Eye (tissue), 1 donor: ENCODE measurements at places on chromosomes 16 and 17.
A peak's percentile ranks its signal among the peaks of the same experiment; 100 is the strongest.

DNA sequence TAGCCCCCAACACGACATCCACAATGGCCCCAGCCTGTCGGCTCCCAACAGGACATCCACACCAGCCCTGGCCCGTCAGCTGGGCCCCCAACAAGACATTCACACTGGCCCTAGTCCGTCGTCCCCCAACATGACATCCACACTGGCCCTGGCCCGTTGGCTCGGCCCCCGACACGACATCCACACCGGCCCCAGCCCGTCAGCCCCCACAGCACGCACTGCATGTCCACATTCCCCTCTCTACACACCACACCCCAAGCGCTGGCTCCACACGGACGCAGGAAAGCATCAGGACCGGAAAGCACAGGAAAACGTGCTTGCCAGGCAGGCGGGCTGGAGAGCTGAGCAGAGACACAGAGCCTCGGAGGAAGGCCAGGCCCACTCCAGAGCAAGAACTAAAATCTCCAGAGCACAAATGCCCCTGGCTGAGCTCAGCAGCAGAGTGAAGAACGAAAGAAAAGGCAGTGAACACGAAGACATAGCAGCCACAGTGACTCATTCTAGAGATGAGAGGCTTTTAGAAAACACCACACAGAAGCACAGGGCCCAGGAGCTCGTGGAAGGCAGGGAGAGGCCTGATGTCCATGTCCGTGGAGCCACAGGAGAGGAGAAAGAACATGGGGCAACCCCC is 50.6 kb downstream of the LMF1 start:
- DNase-seq, result no peak

GRCh38 chr16:1674306-1674705 is 3.8 kb upstream of the JPT2 start:
- no peak for DNase-seq

GRCh38 chr17:45783593-45784292 is 377 bp upstream of the CRHR1 start:
- peak; percentile 78 for DNase-seq

DNA sequence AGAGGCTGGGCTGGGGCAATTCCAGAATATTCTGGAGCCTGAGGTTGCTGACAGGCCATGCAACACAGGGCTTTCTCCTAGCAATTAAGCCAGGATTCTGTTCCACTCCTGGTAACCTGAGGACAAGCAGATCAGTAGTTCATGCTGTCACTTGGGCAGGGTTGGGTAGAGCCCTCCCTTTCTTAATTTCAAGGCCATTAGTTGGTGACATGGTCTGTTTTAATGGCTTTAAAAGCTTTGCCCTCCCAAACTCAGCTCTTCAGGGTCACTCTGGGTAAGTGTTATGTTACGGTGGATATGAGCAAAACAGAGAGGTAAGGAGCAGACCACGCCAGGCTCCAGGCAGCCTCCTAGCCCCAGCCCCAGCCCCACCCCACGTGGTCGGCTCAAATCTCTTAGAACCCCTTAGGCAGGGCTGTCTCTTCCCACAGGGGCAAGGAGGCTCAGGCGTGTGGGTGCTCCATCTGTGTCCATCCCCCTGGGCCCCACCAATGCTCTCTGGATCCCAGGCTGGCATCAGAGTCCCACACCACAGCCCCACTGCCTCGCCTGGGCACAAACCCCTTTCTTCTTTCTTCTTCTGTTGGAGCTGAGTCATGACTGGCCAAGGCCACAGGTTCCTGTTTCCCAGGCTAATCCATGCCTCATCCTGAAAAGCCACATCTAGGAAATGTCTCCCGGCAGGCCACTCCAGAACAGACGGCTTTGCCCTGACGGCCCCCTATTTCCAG is 27.5 kb downstream of the CEP295NL start:
- DNase-seq, result no peak

DNA sequence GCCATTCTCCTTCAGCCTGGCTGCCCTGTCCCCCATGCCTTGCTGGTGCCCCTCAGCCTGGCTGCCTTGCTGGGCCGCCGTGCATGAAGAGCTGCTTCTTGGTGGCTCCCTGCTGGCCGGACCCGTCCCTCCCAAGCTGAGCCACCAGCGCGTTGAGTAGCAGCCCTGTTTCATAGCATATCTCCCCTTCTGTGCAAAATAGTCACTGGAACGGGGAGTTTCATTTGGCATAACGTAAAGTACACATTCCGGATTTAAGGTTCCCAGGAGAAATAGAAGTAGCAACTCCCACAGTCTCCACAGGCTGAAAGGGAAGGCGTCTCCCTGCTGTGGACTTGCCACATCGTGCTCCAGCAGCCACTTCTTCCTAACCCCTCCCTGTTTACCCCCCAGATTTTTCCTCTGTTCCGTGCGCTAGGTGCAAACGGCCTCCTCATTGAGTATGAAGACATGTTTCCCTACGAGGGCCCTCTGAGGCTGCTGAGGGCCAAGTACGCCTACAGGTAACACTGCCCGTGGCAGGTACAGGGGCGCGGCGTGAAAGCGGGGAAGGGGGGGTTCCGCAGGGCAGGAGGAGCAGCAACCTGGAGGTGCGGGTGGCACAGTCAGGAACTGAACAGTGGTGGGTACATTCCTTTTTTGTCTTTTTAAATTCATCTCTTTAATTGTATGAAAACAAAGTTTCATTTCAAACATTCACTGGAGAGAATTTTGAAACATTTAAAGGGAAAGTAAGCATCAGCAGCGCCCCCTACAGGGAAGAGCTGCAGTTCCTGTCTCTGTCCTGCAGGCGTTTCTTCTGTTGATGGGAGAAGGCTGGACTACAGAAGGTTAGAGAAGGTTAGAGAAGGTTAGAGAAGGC is 5.8 kb upstream of the OGFOD3 start:
- peak; percentile 50 for DNase-seq

DNA sequence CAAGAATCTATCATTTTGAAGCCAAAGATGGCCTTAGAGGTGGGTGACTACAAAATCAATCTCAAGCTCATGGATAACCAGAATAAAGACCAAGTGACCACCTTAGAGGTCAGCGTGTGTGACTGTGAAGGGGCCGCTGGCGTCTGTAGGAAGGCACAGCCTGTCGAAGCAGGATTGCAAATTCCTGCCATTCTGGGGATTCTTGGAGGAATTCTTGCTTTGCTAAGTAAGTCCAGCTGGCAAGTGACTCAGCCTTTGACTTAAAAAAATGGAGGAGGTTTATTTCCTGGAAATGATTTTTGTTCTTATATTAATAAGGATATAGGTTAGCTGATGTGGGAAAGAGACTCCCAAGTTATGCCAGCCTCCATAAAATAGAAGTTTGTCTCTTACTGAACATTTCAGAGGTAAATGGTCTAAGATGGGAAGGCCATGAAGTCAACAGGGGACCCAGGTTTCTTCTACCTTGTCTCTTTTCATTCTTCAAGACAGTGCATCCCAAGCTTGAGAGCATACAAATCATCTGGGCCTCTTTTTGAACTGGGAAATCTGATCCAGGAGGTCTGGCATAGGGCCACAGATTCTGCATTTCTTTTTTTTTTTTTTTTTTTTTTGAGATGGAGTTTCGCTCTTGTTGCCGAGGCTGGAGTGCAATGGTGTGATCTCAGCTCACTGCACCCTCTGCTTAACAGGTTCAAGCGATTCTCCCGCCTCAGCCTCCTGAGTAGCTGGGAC is 19.8 kb upstream of the TANGO6 start:
- DNase-seq, result peak; percentile 31

DNA sequence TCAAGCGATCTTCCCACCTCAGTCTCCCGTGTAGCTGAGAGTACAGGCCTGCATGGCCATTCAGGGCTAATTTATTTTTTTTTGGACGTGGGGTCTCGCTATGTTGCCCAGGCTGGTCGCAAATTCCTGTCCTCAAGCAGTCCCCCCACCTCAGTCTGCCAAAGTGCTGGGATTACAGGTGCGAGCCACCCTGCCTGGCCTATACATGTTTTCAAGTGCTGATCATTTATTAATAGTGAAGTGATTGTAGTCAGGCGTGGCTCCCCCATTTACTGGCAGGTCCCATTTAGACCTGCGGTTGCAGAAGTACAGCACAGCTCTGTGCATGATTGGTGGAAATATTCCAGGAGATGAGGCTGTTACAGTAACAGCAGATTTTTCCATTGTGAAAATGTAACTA is 8.4 kb downstream of the FOXK2 start:
- no peak for DNase-seq

- no peak for DNase-seq
Observed at GRCh38 chr16:8611886-8612600, 9.5 kb upstream of the METTL22 start.

- no peak for DNase-seq
Observed at GRCh38 chr17:83199500-83200201, 120.2 kb downstream of the METRNL start.
